NCI-H1092 (cell line): ENCODE measurements at places on chromosomes 12 and 14.

DNA sequence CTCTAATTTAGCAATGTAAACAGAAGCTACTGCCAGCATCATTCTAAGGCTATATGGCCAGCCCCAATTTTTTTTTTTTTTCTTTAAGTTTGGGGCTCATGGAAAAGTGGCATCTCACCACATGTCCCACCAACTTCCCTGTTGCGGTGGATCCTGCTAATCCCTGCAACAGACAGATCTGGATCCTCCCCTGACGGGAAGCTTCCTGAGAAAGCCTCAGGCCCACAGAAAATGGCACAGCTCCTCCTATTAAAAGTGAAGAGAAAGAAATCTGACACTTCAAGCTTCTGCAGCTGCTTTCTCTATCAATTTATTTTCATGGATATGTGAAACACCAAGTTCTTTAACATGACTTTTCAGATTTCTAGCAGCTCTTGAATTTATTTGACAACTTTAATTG is 433.8 kb upstream of the DCN start:
- DNase-seq = no peak

GRCh38 chr12:107448198-107448597 is 237.4 kb upstream of the PWP1 start:
- no peak for DNase-seq

DNA sequence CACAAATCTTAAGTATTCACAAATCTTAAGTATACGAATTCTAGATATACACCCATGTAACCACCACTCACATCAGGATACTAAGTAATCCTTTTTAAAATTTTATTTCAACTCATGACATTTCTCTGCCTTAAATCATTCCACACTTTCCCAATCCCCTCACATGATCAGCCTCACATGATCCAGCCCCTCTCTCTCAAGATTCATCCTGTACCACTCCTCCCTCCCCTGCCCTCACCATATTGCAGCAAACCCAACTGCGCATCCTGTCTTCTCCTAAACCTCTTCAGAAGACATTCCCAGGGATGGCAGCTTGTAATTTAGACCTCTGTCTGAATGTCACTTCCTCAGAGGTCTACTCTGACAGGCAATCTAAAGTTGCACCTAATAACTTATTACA is 1.7 kb upstream of the EIF4B start:
- DNase-seq = no peak

GRCh38 chr12:49762468-49762847 is 21.1 kb downstream of the TMBIM6 start:
- DNase-seq = no peak
